Astrocyte of the hippocampus (primary cell): ENCODE measurements at places on chromosomes 11 and 22.
A peak's percentile ranks its signal among the peaks of the same experiment; 100 is the strongest.

- peak; percentile 94 for DNase-seq
Observed at GRCh38 chr11:120306519-120307242, 18.4 kb upstream of the TLCD5 start.

GRCh38 chr22:44158816-44159215 lies 21.9 kb upstream of the PARVG start:
- DNase-seq, result peak; percentile 59

GRCh38 chr11:61168042-61168688 lies 6.9 kb upstream of the VPS37C start:
- DNase-seq, result no peak

- DNase-seq, result peak; percentile 92
Observed at GRCh38 chr11:9575260-9576240, 2.1 kb downstream of the WEE1 start.

GRCh38 chr11:77175021-77175842 lies 47.2 kb downstream of the MYO7A start:
- no peak for DNase-seq

GRCh38 chr11:62401811-62402210 lies 17.0 kb upstream of the SCGB1A1 start:
- peak; percentile 57 for DNase-seq

GRCh38 chr11:95148406-95148805 lies 58.8 kb downstream of the ENDOD1 start:
- DNase-seq, result no peak

DNA sequence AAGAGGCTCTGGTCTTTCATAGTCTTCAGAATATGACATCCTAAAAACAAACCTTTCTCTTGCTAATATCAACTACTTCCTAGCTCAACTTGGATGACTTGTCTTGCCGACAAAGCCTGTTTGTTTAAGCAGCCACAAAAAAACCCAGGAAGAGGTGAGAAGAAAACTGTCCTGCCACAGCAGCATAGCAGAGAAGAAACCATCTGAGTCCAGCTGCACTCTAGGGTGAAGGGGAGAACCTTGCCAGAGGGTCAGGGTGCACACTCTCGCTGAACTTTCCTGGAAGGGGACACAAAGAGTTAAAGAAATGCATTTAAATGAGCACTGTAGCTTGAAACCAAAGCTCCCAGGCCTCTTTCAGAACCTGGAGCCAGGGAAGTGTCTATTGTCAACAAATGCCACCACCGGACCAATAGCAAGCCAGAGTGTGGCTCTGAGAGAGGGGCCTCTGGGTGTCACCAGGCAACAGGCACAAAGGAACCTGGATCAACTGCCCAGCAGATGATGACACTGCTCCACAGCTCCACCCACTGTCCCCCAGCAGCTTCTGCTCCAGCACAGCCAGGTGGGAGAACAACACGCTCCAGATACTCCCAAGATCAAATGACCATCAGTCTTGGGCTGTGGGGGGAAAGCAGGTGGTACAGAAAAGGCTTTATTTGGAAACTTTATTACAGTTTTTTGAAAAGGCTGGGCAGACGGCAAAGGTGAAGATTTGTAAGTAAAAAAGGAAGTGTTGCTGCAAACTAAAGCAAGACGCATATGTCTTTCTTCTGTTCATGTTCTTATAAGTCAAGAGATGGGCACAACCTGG lies 105.7 kb downstream of the RASSF10 start:
- DNase-seq, result no peak

- no peak for DNase-seq
Observed at GRCh38 chr11:60921259-60921658, 3.0 kb upstream of the TMEM132A start.

GRCh38 chr11:84720706-84721402 lies 906.3 kb downstream of the DLG2 start:
- peak; percentile 43 for DNase-seq

GRCh38 chr11:14544611-14545010 lies 24.4 kb upstream of the PSMA1 start:
- DNase-seq, result no peak

DNA sequence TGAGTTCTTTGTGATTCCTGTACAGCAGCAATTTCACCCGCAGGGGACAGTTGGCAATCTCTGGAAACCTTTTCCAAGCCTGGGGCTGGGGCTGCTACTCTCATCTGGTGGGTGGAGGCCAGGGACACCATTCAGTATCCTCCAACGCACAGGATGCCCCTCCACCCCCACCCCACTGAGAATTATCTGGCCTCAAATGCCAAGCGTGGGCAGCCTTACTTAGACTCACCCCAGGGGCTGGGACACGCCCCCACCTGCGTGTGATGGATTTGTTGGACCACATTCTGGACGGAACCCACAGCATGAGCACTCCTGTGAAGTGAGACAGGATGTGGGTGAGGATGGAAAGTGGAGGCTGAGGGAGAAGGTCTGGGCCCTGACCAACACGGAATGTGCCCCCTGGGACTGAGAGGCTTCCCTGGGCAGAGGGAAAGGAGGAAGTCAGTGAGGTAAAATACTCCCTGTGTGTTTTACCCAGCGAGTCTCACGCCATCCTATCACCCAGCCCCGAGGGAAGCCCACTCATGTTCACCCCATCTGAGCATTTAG lies 13.7 kb downstream of the RASD2 start:
- no peak for DNase-seq

DNA sequence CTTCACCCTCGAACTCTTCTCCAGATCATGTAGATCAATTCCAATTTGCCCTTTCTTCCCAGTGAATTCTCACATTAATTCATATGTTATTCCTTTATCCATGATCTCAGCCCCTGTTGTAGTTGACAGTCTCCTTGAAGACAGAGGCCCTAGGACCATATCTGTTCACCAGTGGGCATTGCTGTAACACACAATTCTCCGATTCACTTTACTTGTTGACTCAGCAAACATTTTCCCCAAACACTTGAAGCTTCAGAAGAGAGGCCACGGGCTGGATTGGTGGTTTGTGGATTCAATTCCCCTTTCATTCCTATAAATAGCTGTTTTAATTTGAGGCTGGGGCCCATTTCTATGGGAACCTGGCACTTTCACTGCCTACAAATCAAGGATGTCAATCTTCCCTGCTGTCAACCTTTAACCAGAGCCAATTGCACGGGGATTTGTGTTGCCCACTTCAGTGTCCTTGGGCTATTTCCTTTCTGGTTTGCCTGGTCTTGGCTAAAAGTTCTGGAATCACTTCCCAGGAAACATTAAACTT lies 393.0 kb upstream of the KIRREL3 start:
- no peak for DNase-seq

GRCh38 chr22:20663137-20663828 lies 110.6 kb upstream of the SERPIND1 start:
- no peak for DNase-seq

GRCh38 chr11:127843483-127844396 lies 743.6 kb downstream of the ETS1 start:
- peak; percentile 82 for DNase-seq

- no peak for DNase-seq
Observed at GRCh38 chr11:75063741-75064314, 32.8 kb downstream of the OR2AT4 start.

DNA sequence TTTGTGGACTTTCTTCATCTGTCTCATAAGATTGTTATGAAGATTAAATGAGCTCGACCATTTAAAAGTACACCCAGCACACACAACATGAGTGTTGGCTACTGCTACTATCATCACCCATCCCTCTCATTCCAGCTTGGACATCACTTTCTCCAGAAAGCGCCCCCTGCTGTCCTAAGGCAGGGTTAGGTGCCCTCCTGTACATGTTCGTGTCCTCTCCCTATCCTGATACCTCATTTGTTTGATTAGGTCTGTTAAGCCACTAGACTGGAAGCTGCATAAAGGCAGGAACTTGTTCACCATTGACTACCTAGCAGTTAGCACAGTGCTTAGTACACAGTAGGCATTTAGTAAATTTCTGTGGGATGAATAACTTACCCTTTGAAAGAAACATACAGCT lies 85.5 kb downstream of the ENTHD1 start:
- DNase-seq, result no peak
